ENCODE measurements at places on chromosomes 16 and 17.

GRCh38 chr16:57837305-57838125 lies 35.2 kb upstream of the KIFC3 start:
- no peak for DNase-seq

DNA sequence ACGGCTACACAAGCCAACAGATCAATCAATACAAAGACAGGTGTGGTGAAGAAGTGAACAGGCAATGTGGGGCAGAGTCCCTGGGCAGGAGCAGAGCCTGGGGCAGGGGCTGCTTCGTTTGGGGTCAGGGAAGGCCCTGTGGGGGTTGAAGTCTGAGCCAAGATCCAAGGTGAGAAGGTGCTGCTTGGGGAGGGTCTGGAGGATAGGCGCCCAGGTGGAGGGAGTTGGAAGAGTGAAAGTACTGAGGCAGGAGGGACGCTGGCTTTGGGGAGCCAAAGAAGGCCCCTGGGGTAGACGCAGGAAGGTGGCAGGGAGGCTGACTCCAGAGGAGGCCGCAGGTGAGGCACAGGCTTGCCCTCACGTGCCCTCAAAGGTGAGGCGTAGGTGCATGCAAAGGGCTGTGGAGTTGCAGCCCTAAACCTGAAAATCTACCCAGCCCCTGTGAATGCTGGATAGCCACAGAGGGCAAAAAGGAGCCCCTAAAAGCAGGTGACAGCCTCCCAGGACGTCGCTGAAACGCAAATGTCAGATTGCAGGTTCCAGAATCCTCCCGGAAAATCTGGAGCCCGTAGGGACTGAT lies 33.3 kb downstream of the WFDC1 start:
- no peak for DNase-seq

GRCh38 chr17:64163468-64163867 lies 33.5 kb upstream of the ERN1 start:
- no peak for DNase-seq

DNA sequence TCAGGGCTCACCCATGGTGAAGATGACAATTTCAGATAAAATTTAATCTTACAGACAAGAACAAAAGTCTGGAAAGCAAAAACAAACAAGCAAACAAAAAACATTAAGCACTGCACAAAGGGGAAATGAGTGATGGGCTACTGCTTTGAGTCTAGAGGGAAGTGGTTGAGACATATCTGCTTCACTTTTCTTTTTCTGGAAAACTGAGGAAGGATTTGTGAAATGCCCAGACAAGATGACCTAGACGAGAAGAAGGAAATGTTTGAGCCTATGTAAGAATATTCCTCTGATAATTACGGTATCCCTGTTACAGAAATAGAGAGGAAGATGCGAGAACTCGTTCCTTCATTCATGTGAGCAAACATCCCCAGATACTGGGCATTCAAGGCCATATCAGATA lies 11.5 kb upstream of the HYDIN start:
- no peak for DNase-seq

DNA sequence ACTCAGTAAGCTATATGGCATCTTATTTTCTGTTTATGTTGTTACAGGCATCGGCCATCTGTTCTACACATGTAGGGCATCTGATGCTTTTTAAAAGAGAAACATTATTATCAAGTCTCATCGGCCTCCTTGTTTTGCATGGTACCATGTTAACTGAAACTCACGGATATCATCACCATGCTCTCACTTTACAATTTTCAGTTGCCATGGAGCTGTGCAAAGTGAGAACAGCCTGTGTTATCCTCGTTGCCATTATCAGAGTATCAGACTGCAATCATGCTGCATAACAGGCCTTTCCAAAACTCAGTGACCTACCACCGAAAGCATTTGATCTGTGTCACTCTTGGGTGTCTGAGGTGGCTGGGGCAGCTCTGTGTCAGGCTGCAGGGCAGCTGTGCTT lies 110.3 kb downstream of the C17orf67 start:
- no peak for DNase-seq

- no peak for DNase-seq
These were observed 103.8 kb upstream of the NOL11 start for GRCh38 chr17:67613961-67614360.

DNA sequence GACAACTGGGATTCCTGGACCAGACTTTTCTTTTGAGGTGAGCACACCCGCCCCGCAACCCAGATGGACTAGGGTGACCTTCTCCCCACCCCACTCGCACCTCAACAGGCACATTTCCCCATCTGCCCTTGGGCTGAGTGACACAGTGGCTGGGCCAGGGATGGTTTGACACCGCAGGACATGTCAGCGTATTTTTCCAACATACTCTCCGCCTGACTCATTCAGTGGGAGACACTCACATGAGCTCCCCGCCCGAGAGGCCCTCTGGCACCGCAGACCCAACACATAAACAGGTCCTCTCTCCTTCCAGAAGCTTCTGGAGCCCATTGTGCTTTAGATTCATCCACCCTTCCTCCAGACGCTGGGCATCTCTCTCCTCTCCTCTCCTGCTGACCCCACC lies 69.4 kb downstream of the ZDHHC7 start:
- DNase-seq: no peak

GRCh38 chr17:6374761-6375312 lies 60.1 kb downstream of the AIPL1 start:
- DNase-seq: no peak

DNA sequence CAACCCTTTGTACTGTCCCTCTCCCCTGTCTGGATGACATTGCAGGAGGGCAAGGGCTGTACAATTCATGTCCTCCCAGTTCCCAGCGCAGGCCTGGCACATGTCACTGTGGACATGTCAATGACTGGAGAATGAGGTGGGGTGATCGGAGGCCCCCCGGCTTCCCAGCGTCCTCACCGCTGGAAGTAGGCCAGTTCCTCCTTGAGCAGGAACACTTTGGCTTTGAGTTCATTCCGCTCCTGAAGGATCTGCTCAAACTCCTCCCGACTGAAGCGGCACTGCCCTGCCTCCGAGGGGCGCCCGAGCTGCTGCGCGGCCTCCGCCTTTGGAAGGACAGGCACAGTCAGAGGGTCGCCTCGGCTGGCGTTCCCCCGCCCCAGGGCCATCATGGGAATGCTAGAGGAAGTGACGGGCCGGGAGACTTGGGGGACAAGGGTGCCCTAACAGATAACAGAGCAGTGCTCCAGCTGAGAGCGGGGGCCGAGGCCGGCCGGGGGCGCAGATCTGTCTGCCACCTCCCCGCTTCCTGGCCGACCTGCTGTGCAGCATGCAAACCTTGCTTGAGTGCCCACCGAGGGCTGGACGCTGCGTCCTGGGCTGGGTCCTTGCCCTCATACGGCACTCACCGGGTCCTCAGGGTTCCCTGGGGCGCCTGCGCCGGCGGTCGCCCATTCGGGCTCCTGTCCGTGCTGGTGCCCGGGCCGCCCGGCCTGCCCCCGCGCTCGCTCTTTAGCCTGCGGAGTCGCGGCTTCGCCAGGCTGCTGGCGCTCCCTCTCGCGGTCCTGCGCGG lies 1.3 kb downstream of the RILP start:
- peak; percentile 69 for DNase-seq

DNA sequence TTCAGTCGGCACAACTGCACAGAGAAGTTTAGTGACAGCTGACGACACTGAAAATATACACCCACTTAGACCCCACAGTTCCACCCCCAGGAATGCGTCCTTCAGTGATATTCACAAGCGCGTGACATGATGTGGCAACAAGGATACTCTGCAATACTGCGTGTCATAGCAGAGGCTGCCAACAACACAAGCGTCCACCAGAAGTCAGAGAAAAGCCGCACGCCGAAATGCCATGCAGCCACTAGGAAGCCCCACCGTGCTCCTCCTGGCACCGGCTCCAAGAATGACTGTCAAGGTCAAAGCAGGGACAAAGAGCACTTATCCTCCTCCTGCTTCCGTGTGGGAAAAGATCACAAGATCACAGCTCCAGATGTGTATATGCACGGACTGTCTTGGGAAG lies 3.5 kb downstream of the ATP2A3 start:
- DNase-seq: no peak

- DNase-seq: no peak
These were observed 16.8 kb downstream of the NOG start for GRCh38 chr17:56610321-56610720.

DNA sequence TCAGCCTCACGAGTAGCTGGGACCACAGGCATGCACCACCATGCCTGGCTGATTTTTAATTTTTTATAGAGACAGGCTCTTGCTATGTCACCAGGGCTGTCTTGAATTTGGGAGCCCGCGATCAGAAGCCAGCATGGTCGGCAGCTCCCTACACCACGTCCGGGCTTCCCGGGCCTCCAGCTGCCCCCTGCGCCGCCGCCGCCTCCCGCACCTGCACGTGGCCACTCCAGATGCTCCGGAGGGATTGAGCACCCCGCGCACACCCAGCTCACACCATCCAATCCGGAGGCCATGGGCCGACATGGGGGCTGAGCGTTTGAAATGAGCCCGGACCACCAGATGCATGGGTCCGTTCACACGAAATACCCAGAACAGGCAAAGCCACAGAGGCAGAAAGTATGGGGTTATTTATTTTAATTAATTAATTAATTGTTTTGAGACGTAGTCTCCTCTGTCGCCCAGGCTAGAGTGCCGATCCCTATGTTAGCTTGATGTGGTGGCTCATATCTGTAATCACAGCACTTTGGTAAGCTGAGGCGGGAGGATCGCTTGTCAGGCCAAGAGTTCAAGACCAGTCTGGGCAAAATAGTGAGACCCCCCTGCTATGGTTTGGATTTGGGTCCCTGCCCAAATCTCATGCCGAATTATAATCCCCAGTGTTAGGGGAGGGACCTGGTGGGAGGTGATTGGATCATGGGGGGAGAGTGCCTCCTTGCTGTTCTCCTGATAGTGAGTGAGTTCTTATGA lies 17.1 kb upstream of the PDXDC1 start:
- no peak for DNase-seq

- no peak for DNase-seq
These were observed 32.6 kb upstream of the ABCA9 start for GRCh38 chr17:69093279-69093789.

DNA sequence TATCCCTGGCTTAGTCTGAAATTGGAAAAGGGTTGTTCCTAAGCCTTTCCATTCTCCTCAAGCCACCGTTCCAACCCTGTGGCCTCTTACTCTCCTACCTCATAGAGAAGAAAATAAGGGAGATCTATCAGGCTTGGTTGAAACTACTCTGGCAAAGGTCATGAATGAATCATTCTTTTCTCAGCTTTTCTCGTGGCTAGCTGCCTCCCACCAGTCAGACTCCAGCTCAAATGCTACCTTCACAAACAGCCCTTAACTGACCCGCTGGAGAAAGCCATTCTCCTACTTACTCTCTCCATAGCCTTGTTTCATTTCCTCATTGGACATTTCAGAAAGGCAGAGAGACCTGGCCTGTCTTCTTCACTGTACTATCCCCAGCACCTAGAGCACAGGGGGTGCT lies 8.9 kb downstream of the MYH10 start:
- DNase-seq: no peak

DNA sequence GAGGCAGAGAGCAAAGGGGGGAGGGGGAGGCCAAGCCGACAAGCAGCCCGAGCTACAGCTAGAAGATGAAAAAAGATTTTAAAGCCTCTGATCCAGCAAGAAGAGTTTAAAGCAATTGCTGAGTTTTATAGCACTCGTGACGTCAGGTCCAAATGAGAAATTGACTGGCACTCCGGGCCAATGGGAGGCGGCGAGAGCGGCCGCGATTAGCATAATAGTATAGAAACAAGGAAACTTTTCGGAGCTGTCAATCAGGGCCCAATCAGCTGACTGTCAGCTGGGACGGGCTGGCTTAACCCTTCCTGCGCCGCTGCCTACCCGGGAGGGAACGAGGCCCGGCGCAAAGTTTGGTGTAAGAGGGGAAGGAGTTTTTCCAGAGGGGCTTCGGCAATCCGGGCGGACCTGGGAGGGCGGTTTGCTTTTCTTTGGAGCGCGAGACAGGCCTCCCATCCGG lies at the start of gene MAF:
MAF (minus strand) TSS at position 100 of the 454 bp plus-strand sequence. CDS start 835 bp downstream, outside the sequence.
- DNase-seq: peak; percentile 49

GRCh38 chr16:16879567-16880251 lies 500.8 kb downstream of the NPIPA7 start:
- DNase-seq: no peak

- no peak for DNase-seq
These were observed 29.8 kb downstream of the TTYH2 start for GRCh38 chr17:74243013-74243755.

DNA sequence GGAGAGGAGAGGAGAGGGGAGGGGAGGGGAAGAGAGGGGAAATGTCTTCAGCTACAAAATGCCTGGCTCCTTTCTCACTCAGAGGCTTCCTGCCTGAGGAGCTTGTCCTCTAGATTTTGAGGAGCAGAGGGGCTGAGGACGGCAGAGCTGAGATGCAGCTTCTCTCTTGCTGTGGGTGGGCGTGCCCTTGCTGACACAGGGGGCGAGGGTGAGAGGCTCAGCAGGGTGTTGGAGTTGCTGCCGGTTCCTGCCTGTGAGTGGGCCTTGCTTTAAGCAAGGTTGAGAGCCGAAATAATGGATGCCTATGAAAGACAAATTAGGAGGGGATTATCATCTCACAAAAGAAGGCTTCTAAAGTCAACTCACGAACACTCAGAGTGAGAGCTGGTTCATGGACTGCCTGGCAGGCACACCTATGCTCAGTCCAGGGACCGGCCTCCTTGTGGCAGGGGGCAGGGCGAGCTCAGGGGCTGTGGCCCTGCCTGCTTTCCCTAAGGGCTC lies 215.6 kb downstream of the MSI2 start:
- DNase-seq: peak; percentile 89

- DNase-seq: no peak
These were observed 274.7 kb downstream of the HS3ST4 start for GRCh38 chr16:25966172-25967097.

DNA sequence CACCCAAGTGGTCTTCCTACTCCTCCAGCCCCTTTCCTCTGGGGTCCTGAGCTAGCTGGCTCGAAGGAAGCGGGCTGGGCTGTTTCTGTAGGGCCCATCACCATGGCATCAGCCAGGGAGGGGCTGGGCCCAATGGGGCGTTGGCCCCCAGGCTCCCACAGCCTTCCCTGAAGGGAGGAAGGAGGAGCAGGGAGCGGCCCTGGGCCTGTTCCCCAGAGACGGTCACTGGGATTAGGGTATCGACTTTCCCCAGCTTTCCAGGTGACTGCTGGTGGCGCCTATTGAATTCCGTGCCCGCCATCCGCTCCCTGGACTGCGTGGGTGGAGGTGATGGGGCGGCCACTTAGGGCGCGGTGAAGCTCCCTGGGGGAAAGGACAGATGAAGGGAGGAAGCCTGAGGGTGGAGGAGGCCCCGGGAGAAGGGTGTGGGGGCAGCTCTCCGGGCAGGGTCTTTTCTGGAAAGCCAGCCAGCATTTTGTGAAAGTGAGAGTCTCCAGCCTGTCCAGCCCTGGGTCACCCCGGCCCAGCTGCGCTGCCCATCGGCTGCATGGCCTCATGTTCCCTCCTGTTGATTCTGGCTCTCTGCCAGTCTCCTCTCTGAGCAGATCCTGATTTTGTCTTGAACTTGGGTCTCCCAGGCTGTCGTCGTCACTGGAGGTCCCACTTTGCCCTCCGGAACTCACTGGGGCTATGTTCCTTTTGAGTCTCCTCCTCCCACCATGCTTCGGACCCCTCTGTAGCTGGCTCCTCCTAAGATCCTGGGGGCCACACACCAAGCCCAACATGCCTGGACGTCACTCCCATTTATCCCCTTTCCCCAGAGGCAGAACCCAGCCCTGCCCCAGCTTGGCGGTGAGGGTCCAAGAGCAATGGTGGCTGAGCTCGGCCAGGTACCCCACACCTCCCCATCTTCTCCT lies 9.8 kb downstream of the NHERF1 start:
- peak; percentile 49 for DNase-seq
